Frontal cortex (tissue), 4 donors: ENCODE measurements at places on chromosomes 3 and 15.

DNA sequence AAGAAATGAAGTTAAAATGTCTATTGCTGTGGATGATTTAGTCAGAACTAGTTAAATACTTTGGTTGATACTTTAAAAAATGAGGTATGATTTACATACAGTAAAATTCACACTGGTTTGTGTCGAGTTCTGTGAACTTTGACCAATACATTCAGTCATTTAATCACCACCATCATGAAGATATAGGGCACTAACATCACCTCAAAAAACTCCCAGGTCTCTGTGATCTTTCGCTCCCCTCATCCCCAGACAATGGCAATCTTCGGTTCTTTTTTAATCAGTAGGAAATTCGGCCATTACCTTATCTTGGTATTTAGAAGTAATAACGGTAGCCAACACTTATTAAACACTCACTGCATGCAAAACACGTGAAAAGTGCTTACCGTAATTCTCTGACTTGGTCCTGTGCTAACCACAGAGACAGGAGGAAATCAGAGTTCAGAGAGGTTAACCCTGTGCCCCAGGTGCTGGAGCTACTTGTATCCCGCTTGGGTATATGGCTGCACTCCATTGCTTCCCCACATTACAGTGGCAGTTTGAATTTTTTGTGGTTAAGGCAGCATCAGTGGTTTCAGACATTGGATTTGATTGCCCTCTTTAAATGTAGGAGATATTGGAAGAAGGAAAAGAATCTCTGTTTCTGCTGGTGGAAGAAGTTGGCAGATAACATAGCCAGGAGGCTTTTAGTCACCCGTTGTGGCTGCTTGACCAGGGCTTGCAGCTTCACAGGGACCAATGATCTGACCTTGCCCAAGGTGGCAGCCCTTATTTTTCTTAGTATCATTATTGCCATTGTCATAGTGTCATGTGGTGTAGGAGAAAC lies 4.2 kb downstream of the PLCL2 start:
- DNase-seq: no peak

DNA sequence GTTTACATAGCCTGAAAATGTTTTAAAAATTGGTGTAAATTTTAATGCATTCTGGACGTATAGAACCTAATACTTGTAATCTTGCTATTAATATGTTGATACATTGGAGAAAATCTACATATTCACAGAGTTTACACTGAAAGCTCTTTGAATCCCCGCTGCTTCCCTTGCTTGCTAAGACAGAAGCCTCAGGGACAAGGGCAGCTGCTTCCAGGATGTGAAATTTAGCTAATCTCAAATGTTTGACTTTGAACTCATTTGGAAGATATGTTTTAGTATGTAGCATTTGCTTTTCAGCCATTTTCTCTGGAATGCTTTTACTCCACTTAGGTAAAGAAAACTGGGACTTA lies 172.0 kb downstream of the RBMS3 start:
- no peak for DNase-seq

GRCh38 chr3:188019727-188020126 lies 134.2 kb upstream of the LPP start:
- DNase-seq: no peak

GRCh38 chr3:106421909-106422308 lies 553.1 kb upstream of the CBLB start:
- DNase-seq: no peak

DNA sequence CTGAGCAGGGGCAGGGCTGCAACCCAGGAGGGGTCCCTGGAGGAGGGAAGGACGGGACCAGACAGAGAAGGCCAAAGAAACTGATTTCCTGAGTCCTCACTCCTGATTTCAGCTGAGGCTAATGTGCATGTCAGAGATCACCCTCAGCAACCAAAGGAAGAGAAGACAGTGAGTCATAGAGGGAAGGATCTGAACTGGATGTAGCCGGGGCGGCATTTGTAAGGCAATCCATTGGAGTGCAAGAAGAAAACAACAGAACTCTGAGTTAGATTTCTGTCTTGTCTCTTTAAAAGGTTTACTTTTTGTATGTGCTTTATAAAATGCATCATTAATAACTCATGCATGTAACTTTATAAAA lies 105.3 kb upstream of the AGBL1 start:
- no peak for DNase-seq

DNA sequence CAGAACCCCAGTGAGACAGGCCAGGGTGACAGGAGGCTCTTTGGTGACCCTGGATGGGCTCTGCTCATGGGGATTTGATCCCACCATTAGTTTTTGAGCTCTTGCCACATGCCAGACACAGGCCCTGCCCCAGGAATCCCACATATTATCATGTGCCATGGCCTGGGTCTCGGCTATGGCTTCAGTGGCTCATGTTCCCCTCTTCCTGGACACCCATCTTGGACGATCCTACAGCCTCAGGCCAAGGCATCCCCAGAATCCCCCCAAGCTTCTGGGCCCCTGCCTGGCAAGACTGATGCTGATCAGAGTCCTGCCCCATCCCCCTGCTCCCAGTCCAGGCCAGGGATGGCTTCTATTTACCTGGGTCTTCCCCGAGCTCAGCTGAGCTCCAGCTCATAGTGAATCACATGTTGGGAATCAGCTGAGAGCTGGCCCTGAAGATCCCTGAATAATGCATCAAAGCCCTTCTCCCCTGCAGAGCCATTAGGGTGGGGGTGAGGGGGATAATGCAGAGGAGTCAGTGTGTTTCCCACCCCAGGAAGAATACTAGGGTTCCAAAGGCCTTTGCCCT lies 50.9 kb upstream of the CHRNB4 start:
- DNase-seq: no peak

GRCh38 chr3:119292666-119293065 lies 1.5 kb upstream of the ARHGAP31 start:
- no peak for DNase-seq

DNA sequence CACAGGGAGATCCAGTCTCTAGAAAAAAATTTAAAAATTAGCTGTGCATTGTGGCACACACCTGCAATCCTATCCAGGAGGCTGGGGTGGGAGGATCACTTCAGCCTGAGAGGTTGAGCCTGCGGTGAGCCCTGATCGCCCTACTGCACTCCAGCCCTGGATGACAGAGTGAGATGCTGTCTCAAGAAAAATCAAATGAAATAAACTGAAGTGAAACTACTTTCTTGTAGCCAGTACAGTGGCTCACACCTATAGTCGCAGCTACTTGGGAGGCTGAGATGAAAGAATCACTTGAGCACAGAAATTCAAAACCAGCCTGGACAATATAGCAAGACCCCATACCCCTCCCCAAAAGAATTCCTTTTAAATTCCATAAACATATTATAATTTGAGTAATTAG lies 35.4 kb downstream of the SMARCC1 start:
- no peak for DNase-seq

GRCh38 chr15:85550283-85550682 lies 169.9 kb downstream of the AKAP13 start:
- no peak for DNase-seq

DNA sequence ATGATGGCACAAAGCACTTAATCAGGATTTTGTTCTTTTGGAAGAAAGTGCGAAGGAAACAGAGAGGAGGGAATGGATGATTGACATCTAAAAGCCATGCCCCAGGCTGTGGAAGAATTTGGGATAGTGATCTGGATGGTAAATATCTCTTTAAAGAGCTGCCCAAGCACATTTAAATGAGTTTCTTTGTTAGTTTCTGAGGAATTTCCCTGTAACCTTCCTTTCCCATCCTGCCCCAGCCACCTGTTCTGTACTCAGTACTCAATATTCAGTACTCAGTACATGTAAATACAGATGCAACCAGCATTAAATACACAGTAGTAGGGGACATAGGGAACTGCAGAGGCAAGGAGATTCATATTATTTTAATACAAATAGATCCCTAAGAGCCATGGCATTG lies 7.8 kb upstream of the CORO2B start:
- DNase-seq: no peak

DNA sequence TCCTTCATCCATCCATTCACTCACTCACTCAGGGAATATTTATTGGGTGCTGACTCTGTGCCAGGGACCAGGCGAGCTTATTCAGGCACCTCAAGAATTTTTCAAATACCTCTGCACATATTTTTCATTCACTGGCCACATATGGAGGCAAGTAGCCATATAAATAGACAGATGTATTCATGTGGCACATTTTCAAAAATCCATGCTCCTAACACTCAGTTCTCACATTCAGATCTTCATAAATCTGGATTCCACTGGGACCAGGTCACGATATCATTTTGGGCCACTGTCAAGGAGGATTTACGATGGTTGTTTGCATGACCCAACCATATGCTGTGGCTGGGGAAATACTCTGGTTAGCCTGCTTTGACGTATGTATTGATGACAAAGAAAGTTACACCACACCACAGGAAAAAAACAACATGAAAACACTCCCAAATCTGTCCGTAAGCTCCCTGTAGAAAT lies 241.8 kb upstream of the LRTM1 start:
- no peak for DNase-seq

DNA sequence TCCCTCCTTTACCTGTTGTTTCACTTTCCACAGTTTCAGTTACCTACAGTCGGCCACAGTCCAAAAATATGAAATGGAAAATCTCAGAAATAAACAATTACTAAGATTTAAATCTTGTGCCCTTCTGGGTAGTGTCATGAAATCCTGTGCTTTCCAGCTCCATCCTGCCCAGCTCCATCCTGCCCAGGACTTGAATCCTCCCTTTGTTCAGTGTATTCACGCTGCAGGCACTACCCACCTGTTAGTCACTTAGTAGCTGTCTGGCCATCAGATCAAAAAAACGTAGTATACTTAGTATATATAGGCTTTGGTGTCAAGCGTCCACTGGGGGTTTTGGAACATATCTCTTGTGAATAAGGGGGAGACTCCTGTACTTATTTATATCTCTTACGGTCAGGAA lies 329.0 kb upstream of the SEMA6D start:
- DNase-seq: no peak

DNA sequence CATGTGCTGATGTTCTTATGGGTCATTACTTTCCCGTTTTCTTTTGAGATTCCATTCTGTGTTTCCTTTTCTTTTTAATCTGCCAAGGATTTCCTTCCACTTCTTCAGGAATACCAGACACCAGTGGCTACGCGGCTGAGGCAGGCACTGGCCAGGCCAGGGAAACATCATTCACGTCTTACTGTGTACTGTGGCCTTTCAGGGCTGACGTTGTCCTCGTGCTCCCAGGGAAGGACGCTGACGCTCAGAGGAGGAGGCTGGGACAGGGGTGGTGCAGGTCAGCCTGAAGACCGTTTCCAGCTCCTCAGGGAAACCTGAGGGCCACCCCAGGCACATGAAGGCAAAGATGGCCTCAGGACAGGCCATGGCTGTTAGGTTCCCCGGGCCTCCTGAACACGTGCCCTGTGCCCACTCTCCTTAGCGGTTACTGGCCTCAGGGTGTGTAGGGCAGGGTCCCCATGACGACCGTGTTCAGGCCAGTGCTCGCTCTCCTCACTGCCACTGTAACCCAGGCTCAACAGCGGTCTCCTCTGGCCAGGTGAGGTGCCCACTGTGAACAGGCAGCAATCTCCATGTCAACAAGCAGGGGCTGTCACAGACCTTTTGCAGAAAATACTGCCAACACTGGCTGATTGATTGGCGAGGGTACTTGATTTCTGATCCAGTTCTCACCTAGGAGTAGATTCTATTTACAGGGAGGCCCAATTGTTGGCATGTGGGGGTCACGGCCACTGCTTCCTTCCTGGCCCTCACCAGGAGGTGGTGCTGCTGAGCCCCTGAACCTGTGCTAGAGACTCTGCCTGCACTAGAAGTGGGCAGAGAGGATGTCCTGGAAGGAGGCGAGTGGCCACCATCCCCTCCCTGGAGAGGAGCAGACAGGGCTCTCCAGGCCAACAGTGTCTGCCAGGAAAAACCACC lies 169.5 kb downstream of the ATP10A start:
- DNase-seq: no peak

DNA sequence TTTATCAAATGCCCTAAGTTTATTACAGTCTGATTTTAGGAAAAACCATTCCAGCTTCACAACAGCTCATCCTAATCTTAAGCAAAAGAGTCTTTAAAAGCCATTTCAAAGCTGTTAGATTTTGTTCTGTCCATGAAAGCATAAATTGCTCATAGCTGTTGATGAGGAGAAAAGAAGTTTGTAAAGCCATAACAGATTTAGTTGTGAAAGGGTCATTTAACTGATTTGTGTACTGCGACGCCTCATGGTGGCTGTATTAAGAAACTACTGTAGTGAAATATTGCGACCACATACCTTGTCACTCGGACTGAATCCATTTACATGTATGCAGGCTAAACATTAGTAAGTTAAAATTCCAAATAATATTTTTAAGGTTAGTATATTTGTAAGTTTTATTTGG lies 20.9 kb downstream of the BBX start:
- DNase-seq: no peak

DNA sequence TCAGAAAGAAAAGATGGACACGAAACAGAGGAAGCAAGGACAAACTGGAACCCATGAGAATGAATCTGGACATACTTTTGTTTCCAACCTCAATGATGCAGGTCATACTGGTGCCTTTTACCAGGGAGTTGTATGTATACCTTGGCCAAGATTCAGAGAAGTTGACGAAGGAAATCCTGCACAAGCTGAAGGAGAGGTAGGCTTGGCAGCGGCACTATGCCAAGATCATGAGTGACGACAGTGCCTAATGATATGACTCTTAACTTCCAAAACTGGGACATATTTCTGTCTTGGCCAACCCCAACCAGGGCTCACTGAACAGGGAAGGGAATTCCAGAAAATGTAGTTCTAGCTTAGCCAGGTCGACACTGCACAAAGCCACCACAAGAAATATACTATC lies 149.2 kb upstream of the SLCO3A1 start:
- no peak for DNase-seq

- DNase-seq: no peak
Observed at GRCh38 chr3:33050071-33050653, 46.8 kb downstream of the GLB1 start.

DNA sequence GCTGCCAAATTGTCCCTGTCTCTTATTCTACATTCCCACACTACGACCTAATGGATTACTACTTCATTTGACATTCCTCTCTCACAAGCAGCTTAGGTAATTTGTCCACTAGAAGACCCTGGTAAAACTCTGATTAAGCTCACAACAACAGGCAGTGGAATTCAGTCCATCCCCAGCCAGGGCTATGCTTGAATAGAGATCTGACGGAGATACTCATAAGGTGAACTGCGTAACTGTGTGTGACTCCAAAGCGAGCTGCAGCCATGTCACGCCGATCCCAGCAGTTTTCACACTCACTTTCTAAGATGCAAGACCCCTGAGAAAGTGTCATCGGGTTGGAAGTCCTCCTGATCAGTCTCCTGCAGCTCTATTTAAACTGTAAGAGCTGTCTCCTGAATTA lies 25.7 kb upstream of the ROBO2 start:
- no peak for DNase-seq

GRCh38 chr3:100518244-100518643 lies 25.8 kb downstream of the TMEM45A start:
- no peak for DNase-seq

DNA sequence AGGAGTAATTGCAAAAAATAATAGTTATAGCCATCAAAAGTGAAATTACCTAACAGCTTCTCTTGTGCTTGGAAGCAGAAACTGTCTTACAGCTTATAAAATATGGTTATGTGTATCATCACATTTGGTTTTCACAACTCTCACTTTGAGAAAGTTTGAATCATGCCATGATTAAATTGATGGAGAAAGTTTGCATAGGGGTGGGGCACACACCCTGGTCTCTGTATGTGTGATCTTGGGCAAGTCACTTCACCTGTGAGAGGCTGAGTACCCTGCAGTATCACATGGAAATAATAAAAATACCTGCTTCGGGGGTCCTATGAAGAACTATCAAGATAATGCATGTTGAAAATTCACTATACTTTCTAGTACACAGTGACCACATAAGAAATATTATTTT lies 471.4 kb downstream of the RAP2B start:
- no peak for DNase-seq
